ENCODE measurements at places on chromosomes 7 and 10. TPM values are rescaled to one million over a fixed set of nuclear protein-coding genes. Genes with fewer than 3 reads are reported as not detected.
A peak's percentile ranks its signal among the peaks of the same experiment; 100 is the strongest.

GRCh38 chr10:44413416-44413815, 28.5 kb upstream of the CXCL12 start:
- DNase-seq: no peak

DNA sequence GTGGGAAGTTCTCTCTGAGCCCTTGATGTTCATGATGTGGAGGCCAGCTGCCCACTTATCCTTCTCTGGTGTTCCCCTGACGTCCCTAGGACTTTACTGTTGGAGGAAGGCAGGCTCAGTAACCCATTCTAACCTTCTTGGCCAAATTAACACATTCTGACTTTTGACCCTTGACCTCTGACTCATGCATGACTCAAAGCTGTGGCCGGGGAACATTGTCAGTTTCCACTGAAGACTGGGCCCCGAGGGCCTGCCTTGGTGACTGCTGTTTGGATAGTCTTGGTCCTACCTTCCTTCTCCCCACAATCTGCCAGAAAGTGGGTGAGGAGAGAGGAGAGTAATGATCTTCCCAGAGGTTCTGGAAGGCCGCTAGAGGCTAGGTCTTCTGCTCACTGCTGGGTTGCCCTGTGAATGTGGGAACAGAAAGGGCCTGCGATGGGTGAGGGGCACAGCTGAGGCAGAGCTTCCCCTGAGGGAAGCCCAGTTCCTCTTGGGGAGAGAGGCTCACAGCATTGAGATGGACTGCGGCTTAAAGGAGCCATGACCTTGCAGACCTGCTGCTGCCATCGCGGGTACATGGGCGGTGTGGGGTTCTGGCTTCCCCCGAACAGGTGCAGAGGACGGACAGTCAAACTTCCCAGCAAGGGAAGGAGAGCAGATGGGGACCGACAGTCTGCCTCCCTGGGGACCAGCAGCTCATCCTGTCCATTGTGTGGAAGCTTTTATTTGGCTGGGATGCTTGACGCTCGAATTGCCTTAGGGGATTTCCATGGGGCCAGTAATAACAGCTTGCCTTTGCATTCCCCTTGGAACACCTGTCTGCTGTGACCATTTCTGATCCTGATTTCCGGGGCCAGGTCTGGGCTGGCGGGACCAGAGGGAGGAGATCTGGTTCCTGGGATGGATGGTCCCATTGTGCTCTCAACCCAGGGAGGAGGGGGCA, 43.8 kb downstream of the ADAMTS14 start:
- peak; percentile 50 for DNase-seq

- no peak for DNase-seq
Observed at GRCh38 chr10:77117501-77117900, 520.1 kb downstream of the KCNMA1 start.

The NEUROD6 gene
- not detected for total RNA-seq

The TMEM229A gene
- 0.06 TPM for total RNA-seq

DNA sequence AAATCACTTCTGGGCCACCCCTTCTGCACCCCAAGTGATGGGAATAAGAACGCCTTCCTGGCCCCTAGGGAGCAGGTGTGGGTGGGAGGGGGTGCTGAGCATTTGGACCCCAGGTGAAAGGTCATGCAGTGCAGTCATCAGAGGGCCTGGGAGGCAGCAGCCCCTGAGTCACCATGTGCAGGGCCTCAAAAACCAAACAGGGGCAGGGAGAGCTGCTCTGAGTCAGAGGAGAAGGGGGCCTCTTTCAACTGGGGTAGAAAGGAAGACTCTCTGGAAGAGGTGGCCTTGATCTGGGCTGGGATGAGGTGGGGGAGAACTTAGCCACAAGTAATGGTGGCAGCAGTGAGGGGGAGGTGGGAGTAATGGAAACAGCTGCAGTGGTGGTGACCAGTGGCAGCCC, 164.3 kb downstream of the BUB3 start:
- DNase-seq: no peak

- no peak for DNase-seq
Observed at GRCh38 chr10:126671402-126671975, 996 bp upstream of the C10orf90 start.

The GDF2 gene
- total RNA-seq: 0.19 TPM

The PNLIPRP2 gene
- 0.74 TPM for total RNA-seq

The NUTM2D gene
- 3.4 TPM for total RNA-seq

- DNase-seq: no peak
Observed at GRCh38 chr7:63080831-63081230, 917.8 kb upstream of the ZNF722 start.

The NCOA4 gene
- 91.7 TPM for total RNA-seq

The PPP1R3A gene
- total RNA-seq: not detected

The NPY4R2 gene
- total RNA-seq: not detected

GRCh38 chr10:103225939-103226338, 19.7 kb upstream of the RPEL1 start:
- DNase-seq: no peak

The NXPH1 gene
- total RNA-seq: not detected

The PLEKHS1 gene
- total RNA-seq: not detected

- no peak for DNase-seq
Observed at GRCh38 chr7:119640861-119641260, 632.1 kb upstream of the KCND2 start.

DNA sequence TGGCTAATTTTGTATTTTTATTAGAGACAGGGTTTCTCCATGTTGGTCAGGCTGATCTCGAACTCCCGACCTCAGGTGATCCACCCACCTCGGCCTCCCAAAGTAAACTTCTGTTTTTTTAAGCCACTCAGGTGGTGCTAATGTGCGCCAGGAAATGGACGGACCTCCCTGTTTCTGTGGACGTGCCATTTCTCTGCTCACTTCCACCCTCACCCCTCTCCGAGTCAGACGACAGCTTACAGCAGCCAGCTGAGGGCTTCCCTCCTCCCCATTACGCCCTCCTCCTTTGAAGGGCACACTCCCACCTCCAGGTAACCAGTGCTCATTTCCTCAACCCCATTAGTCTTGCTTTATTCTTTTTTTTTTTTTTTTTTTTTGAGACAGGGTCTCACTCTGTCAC, 41.7 kb upstream of the EZH2 start:
- no peak for DNase-seq
